ENCODE measurements at places on chromosomes 1 and 21. TPM values are rescaled to one million over a fixed set of nuclear protein-coding genes. Genes with fewer than 3 reads are reported as not detected.

The PTGFR gene
- total RNA-seq, result not detected

The FOXD3 gene
- total RNA-seq, result not detected

The ATP5PO gene
- total RNA-seq, result 210 TPM

The DPH5 gene
- total RNA-seq, result 59.6 TPM

The ADGRL4 gene
- total RNA-seq, result not detected

All from activated CD4-positive, alpha-beta memory T cell treated with anti-CD3 and anti-CD28 coated beads for 36 hours (primary cell).